RPMI8226 (cell line): ENCODE measurements at places on chromosomes 13 and 19.
A peak's percentile ranks its signal among the peaks of the same experiment; 100 is the strongest.

DNA sequence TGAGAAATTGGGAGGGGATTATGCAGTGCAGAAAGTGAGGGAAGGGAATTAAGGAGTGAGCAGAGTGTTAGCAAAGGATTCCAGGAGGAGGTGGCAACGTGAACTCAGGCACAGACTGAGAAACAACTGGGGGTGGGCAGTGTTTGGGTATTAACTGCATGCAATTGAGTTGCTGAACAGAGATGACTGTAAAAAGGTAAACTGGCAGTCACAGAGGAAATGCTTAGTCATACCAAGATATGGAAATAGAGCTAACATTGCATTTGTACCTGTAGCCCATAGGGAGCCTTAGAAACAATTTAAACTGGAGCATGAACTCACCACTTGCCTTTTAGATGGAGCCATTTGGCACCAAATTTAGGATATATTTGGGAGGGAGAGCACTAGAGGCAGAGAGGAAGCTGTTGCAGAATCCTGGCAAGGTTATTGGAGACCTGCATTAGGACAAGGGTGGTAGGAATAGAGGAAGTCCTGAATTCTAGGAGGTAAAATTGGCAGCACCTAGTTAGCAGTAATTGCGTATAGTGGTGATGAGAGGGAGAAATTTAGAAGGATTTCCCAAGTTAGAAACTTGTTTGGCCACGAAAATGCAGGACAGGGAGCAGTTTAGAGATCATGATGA is 100.6 kb upstream of the FRY start:
- no peak for DNase-seq

DNA sequence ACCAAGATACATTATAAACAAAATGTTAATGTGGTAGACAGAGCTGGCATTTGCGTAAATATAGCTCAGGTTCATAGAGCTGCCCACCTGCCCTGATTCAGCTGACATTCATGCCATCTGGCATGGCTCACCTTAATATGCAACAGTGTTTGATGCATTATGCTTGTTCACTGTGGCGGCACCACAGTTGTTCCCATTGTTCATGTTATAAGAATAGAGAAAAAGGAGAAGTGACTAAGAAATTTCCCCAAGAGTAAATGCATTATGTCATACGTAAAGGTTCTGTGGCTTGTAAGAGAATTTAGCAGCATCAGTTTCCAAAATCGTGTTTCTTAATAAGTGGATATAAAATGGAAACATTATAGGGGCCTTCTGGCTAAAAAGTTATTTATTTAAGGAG is 4.5 kb downstream of the CCNA1 start:
- DNase-seq: no peak

DNA sequence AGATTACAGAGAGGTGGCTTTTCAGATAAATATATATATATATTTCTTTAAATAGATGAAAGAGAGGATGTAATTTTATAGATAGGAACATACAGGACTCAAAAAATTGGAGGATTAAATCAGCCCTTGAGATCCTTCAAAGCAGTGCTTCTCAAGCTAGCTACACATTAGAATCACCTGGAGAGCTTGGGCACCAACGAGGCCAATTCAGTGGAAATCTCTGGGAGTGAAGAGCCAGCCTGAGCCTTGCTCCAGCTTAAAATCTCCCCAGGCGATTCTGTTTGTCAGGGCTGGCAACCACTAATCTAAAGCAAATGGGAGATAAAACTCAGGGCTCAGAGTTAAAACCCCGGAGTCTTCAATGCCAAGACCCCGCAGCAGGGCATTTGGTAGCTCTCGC is 15.0 kb upstream of the CLN5 start:
- DNase-seq: no peak

- DNase-seq: no peak
Observed at GRCh38 chr19:14181906-14182305, 24.1 kb downstream of the ADGRL1 start.

DNA sequence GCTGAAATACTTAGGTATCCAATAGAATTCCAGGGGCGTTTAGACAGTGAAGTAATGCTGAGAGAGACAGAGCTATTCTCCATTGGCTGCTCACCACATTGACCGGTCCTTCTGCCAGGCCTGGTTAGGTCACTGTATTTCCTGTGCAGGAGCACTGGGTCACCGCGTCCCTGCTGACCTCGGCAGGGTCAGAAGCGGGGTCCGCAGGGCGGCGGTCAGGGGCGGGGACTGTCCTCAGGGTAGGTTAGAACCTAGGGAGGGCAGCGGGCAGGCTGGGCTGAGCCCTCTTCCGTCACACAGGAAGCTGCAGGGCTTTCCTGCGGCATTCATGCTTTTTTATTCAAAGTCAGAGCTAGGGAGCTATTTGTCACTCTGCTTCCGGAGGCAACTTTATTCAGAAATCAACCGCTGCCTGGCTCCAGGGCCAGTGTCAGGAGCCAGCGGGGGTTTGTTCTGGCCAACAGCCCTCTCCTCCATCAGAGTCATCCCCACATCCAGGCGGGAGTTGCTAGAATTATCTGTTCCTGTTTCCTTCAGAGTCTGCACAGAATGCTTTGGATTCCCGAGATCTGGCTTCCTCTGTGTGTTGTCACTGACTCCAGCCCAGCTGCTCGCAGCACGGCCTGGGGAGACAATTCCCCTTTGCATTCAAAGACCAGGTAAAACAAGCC is 81.2 kb upstream of the WASF3 start:
- no peak for DNase-seq

- DNase-seq: no peak
Observed at GRCh38 chr19:44607049-44607448, 6.3 kb upstream of the IGSF23 start.

GRCh38 chr19:15421136-15421695 is 2.4 kb upstream of the AKAP8L start:
- no peak for DNase-seq

- no peak for DNase-seq
Observed at GRCh38 chr13:51283371-51283770, 56.1 kb upstream of the SERPINE3 start.

- DNase-seq: no peak
Observed at GRCh38 chr19:19033176-19033425, 216 bp downstream of the SUGP2 start.

DNA sequence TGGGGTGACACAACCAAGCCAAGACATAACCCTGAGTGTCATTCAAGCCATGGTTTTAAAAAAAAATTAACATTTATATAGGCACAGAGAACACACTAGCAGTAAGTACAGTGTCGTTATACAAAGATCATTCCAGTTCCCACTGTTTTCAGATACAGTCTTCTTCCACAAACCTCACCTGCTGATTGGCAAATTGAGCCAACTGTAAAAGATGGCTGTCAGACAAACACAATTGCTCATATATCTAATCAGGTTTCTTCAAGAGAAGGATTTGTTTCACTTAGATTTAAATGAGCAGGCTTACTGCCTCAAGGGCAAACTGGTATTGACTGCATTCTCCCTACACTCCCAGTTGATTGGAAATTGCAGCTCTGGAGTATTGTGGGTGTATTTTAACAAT is 308.9 kb downstream of the RBM26 start:
- DNase-seq: no peak

GRCh38 chr13:50631041-50631440 is 212.5 kb downstream of the DLEU7 start:
- DNase-seq: no peak

DNA sequence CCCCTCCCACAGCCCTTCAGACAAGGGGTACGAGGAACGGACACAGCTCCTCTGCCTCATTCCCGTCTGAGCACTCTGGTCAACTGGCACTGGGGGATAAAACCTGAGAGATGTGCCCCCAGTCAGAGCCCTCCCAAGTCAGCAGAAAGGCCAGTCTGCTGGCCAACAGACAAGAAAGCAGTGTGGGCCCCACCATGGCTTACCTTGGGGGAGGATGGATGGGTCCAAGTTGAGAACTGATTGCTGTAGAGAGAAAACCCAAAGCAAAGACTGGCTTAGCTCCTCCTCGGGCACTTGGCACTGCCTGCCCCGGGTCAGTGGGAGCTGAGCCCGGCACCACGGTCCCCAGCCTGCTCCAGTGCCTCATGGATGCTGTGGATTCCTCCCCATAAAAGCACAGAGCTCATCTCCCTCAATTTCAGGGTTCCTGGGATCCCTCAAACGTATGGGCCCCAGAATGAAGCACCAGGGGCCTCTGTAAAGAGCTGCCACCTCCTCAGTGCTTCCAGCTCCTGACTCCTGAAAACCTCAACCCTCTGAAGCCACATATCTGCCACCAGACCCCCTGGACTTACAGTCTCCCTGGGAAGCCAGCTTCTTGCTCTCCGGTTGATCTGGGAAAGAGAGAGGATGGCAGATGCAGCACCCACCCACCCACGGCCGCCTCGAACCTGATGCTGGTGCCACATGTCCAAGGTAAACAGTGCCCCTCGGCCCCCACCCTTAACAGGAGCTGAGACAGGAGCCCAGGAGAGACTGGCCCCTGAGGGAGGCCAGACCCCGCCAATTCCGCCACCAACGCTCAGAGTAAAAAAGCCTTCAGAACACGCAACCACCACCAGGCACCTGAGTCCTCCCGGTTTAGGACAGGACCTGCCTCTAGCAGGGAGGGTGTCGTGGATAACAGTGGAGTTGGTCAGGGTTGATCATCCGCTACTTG is 3.3 kb downstream of the KHSRP start:
- DNase-seq: no peak

DNA sequence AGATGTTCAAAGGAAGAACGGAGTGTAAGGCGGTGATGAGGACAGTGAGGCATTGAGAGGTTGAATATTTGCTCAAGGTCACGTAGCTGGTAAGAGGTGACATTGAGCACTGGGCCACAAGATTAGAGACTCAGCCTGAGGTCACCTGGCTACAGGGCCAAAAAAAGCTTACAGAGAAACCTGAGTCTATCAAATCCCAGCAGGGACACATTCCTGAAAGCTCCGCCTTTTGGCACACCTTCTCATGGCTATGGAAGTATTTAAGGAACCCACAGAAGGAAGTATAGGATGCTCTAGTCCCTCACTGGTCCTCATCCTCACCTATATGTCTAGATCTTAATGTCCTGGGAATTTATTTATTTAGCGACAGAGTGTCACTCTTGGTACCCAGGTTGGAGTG is 17.4 kb downstream of the ZNF586 start:
- DNase-seq: no peak

DNA sequence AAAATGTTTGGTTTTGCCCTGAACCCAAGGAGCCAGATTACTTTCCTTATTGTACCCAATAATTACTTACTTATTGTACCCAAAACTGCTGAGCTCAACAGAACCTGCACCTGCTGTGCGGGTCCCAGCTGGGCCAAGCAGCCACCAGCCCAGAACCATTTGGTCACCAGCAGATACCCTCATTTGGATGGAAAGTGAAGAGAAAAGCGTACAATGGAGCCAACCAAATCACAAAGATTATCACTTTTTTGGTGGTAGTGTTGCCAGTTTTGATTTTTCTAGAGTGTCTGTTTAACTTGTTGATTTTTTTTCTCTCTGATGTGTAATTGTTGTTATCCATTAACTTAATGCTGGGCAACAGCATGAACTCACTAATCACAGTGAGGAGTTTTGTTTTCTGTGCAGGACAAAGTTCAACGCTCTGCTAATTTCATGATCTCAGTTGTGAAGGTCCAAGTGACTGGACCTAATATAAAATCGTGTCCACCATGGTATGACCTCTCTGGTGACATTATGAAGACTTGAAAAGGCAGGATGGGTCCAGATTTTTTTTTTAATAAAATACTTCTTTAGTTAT is 23.8 kb downstream of the SPATA13 start:
- no peak for DNase-seq

DNA sequence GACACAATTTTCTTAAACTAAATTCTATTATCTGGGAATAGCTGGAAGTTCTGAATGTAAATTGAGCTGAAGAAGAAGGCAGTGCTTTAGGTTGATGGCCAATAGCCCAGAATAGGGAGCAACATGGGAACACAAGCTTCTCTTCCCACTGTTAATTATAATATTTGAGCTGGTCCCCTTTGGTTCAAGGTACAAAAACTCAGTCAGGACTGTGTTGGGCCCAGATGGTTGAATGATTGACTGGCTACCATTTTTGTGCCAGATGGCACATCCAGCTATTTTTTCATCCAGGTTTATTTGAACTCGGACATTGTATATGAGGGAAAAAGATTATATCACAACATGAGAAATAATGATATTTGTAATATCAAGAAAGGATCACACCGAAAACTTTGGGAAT is 458.9 kb downstream of the SLITRK1 start:
- no peak for DNase-seq

DNA sequence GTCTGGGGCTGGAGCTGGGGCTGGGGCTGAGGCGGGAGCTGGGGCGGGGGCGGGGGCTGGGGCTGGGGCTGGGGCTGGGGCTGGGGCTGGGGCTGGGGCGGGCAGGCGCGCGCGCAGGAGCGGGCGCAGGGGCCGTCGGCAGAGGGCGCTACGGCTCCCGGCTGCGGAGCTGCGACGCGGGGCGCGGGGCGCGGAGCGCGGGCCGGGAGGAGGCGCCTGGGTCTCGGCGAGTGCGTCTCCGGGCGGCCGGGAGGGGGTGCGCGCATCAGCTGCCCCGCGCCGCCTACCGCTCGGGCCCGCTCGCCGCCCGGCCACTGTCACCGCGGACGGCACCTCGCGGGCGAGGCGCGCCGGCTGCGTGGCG is 422 bp upstream of the MTUS2 start:
- peak; percentile 74 for DNase-seq

DNA sequence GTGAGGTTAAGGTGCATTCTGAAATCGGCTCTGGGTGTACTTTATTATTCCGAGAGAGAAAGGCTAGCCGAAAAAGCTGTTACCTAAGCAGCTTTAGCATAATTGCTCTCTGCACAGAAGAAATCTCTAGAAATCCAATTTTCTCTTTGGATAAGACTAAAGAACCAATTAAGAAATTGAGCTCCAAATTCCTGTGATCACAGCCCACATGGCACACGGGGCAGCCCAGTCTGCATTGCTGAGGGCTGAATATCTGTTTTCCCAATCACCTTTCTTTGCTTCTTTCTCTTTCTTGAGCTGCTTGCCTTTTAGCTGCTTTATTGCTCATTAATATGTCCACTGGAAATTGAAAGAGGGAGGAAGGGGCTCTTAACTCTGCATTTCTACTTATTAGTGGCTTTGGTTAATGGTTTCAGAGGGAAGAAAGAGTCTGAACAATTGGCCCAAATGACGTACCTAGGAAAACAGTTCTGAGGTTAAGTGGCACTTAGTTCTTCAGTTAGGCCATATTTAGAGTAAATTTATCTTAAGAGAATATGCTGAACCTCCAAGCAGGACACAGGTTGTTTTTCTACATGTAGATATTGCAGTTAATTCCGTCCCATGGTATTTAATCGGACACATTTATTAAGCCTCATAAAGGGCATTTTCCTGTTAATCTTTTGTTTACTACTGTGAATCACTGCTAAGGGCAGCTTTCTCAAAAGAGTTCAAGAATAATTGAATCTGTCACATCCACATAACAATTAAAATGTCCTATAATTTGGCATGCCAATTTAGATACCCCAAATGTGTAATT is 265.7 kb downstream of the ABCC4 start:
- no peak for DNase-seq

DNA sequence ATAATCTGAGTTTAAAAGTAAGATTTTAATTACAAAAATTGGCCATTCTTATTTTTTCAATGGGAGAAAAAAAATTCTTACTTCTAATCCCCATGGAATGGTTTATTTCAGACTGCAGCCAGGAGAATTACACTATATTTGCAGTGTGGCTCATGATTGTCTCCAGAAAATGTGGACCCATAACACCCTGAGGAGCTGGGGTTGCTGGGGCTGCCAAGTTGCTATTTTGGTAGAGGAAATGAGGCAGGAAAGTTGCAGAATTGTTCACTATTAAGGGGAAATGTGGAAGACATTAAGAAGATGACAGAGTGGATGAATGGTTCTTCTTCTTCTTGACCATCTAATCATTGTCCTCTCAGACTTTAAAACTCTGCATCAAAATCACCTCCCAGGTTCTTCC is 4.6 kb upstream of the SCEL start:
- DNase-seq: no peak
